Gastroesophageal sphincter (tissue), 4 donors: ENCODE measurements at places on chromosomes 12 and 14. TPM values are rescaled to one million over a fixed set of nuclear protein-coding genes. Genes with fewer than 3 reads are reported as not detected.

B3GNT4 gene
- total RNA-seq = not detected

LMNTD1 gene
- total RNA-seq = not detected

SIX1 gene
- total RNA-seq = 0.42 TPM

GRCh38 chr14:75213172-75213571 is 36.8 kb upstream of the TMED10 start:
- no peak for ATAC-seq

DNA sequence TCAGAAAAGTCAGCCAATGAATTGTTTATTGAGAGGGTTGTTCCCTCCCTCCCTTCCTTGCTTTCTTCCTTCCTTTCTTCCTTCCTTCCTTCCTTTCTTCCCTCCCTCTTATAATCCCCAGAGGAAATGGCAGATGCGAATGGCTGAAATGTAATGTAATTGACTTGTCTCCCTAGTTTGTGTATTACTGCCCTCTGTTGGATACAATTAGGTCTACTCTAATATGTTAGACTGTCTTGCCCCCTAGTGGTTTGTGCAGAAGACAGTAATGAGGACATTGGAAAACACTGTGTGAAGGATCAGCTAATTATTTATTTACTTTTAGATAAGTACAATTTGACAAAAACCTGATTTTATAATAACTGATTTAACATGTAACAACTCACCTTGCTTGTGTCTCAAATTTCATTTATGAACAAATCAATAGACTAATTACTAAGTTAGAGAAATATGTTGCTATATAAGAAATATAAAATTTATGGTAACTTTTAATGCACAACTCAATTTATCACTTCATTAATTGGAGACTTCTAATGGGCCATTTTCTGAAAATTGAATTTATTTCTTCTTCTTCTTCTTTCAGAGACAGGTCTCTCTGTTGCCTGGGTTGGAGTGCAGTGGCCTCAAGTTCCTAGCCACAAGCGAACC is 229.8 kb upstream of the LRIG3 start:
- ATAC-seq = peak; percentile 63

DNA sequence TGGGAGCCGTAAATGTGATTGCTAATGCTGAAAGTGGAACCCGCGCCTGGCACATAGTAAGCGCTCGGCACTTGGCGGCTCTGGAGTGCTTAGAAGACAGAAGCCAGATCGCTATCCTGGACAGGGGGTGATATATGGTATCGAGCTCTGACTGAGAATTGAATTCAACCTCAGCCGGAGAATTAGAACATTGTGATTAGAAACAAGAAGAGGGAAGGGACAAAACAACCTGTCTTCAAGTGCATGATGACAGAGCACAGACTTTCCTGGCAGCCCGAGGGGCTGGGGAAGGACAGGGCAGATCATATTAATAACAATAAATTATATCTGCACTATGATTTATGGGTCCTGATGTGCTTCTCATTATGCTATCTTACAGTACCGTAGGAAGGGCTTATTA is 66.9 kb upstream of the TBX3 start:
- ATAC-seq = no peak

DNA sequence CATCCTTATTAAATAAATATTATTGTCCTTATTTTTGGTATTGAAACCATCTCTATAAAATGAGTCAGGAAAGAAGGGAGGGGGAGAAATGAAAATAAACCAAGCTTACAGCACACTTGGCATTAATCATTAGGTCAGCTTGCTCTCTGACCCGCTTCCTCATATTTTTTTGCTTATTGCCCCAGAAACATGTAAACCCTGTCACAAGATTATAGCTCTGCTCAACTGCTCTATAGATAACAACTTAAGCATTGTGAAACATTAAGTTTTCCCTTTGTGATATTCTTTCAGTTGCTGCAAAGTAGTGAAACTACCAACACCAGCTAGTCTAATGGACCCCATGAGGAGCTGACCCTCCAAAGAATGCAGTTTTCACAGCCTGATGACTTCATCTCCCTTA is 819.5 kb downstream of the SLC16A7 start:
- no peak for ATAC-seq

- no peak for ATAC-seq
These were observed 43.5 kb downstream of the RPS6KA5 start for GRCh38 chr14:91016800-91017410.

GRCh38 chr14:61489932-61490331 is 168.6 kb downstream of the PRKCH start:
- ATAC-seq = peak; percentile 53

- no peak for ATAC-seq
These were observed 28.2 kb upstream of the TMEM179 start for GRCh38 chr14:104632781-104633180.

DNA sequence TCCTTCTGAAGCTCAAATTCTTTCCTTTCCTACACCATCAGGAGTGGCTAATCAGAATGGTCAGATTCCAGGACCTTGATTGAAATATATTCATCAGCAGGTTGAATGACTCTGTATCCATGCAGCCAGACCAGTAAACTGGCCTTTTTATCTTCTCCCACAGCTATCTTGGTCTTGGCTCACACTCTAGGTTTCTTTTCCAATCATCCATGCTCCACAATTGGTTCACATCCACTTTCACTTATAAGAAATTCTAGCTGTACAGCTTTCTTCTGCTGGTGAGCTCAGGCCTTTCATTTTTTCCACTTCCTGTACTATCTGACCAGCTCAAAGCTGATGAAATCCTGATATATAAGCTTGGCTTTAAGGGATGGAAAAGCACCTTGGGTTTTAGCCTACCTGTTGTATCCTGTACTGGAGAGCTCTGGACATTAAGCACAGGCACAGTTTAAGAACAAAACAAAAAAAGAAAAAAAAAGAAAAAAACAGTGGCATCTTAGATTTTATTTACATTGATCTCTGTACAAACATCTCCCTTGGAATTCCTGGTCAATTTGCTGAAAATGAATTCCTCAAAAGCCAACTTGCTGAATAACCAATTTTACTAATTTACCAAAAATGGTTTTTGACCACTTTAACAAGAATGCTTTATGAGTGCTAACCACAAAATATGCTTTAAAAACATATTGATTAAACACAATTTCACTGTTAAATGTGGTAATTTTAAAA is 91.6 kb upstream of the PAWR start:
- ATAC-seq = no peak
